ENCODE measurements at places on chromosomes 7 and 10.

- DNase-seq = no peak
Measured at GRCh38 chr10:17576768-17577167, 40.4 kb downstream of the HACD1 start.

DNA sequence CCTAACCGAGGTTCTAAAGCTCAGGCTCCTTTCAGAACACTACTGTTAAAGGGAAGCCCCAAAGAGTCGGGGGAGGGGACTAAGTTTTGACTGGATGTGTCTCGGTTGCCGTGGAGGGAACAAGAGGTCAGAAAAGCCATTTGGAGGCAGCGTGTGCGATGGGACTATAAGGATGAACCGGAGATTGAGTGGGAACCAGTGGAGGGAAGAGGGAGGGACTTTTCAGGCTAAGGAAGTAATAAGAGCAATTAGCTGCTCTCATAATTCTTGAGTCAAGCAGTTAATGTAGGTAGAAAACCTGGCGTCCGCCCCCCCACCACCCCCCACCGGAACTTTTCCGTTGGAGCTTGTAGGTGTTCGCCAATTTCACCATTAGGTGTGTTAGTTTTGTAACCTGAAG lies 491 bp upstream of the AKAP9 start:
- peak; percentile 4 for DNase-seq

DNA sequence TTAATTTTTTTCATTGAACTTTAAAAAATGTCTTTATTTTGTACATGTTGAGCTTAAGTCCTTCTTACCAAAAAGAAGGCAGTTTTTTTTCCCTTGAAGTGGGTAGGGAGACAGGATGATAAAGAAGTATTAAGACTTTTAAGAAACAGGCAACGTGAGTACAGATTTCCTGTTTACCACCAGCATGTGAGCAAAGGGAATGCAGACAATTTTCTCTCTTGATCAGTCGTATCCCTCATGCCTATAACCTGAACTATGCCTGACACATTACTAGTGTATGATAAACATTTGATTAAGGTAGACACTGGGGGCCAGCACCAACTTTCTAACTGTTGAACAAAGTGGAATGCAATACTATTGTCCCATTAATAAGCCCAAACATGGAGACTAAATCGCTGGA lies 8.8 kb upstream of the OR2A2 start:
- DNase-seq = no peak

GRCh38 chr10:79056736-79057391 lies 11.9 kb upstream of the ZMIZ1 start:
- DNase-seq = no peak

DNA sequence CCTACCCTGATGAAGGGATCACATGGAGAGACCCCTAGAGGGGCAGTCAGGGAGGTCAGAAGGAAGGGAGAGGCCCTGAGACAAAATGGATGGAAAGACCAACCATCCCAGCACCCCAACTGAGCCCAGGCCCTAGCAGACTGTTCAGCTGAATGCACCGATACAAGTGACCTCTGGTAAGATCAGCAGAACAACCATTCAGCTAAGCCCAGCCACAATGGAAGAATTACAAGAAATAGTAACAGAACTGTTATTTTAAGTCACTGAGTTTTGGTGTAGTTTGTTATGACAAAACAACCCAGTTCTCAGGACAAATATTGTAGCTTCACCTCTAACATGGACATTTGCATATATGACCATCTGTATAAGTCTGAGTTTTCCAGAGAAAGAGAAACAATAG lies 210.4 kb upstream of the SVIL start:
- no peak for DNase-seq

- DNase-seq = no peak
Measured at GRCh38 chr7:69564454-69565417, 33.5 kb upstream of the AUTS2 start.

DNA sequence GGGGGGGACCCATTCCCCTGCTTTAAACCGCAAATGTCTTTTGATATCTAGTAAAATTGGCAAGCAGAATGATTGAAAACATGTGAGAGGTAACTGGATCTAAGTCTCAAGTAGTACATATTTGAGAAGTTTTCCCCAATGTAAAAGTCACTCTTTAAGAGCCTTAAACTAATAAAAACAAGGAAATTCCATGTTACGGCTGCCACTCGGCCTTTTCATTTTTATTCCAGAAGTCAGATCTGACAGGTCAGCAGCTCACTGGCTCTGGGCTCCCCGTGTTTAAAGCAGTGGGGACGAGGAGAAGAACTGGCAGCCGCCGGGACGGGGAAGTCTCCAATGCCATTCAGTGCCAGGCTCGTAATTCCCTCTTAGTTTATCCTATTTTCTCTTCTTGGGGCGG lies 80.7 kb downstream of the CUX1 start:
- DNase-seq = no peak

DNA sequence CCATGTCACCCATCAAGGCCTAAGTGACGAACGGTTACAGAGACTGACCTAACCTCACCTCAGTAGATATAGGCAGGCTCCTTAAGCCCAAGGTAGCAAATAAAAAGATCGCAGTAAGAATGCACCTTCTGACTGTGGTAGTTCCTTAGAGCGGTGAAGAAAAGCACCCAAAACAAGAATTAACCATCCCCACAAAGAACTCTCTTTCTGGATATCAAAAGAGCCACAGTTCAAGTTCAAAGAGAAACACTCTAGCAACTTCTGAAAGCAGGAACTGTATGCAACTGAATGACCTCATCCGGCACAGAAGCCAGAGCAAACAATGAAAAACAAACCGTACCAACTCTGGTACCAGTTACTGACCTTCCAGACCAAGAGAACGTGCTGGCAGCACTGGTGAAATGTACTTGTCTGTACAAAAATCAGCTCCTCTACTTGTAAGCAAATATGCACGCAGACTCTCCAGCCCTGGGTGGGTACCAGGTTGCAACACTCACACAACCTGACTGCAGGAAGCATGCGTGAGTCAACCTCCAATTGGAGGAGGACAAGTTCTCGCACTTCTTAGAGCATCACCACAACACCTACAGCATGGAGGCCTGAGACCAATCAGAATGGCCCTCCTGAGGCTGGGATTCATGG lies 202.7 kb downstream of the FAM107B start:
- DNase-seq = no peak
